Trophoblast cell (in vitro differentiated cells and primary cell): ENCODE measurements at places on chromosomes 1 and 21.
A peak's percentile ranks its signal among the peaks of the same experiment; 100 is the strongest.

DNA sequence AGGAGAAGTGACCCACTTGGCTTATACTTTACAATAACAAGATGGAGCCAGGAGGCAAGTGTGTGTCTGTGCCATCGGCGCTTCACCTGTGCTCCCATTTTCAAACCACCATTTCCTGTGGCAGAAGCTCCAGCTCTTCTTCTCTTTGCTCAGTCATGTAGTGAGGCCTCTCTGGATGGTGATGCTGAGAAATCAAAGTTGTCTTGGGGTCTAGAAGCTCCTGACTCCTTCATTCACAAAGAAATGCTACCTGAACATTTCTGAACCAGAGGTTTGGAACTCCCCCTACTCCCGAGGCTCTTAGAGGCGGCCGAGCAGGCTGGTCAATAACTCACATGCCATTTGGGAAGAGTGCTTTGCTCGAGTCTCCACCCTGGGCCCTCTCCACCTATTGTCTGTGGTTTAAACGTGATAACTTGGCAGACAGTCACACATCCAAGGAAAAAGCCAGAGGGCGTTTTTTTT, 18.0 kb downstream of the SLAMF1 start:
- no peaks in the 10 kb centered on the region for H3K36me3 ChIP-seq
- H3K4me1 ChIP-seq, result peaks cover 12% of the 10 kb centered on the region
- no peak overlapping the region for H3K4me3 ChIP-seq
- H3K27ac ChIP-seq, result peak overlapping the region; percentile 42

- DNase-seq, result no peak
- H3K27me3 ChIP-seq, result no peaks in the 10 kb centered on the region
- peaks cover 2% of the 10 kb centered on the region for H3K4me1 ChIP-seq
- no peak overlapping the region for H3K27ac ChIP-seq
Observed at GRCh38 chr1:67771749-67772148, 61.5 kb downstream of the GNG12 start.

DNA sequence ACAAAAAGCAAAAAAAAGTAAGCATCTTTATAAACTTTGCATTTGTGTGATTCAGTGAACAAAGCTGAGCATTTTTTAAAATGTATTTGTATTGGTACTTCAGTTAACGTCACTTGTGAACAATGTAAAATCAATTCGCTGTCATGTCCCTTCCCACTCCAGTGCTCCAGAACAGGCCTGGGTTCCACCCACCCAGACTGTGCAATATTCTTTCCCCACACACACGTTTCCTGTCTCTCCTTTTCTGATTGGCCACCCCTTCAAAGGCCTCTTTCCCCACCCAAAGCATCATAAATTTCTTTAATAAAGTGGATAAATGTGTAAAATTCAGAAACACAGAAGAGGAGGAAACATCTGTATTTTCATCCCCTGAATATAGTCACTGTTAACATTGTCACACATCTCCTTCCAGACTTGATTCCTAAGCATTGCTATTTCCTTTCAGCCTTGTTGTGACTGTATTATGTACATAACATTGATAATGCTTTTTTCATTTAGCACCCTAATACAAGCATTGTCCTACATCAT, 12.0 kb downstream of the CLEC20A start:
- H3K27me3 ChIP-seq, result no peaks in the 10 kb centered on the region
- H3K4me1 ChIP-seq, result no peaks in the 10 kb centered on the region
- H3K36me3 ChIP-seq, result peaks cover 5% of the 10 kb centered on the region
- no peak overlapping the region for H3K27ac ChIP-seq
- H3K4me3 ChIP-seq, result no peak overlapping the region

- no peak overlapping the region for H3K4me3 ChIP-seq
- DNase-seq, result no peak
- H3K27ac ChIP-seq, result peak overlapping the region; percentile 74
- H3K27me3 ChIP-seq, result no peaks in the 10 kb centered on the region
- H3K4me1 ChIP-seq, result no peaks in the 10 kb centered on the region
- no peaks in the 10 kb centered on the region for H3K36me3 ChIP-seq
Observed at GRCh38 chr1:193348091-193348768, 161.8 kb upstream of the B3GALT2 start.

- peak; percentile 70 for DNase-seq
- no peak overlapping the region for H3K4me3 ChIP-seq
- peaks cover 32% of the 10 kb centered on the region for H3K36me3 ChIP-seq
- H3K4me1 ChIP-seq, result peaks cover 64% of the 10 kb centered on the region
- H3K27me3 ChIP-seq, result no peaks in the 10 kb centered on the region
- H3K27ac ChIP-seq, result peak overlapping the region; percentile 99
Observed at GRCh38 chr1:109277434-109278204, 5.3 kb downstream of the PSRC1 start.

GRCh38 chr1:75129660-75129982, 4.6 kb upstream of the LHX8 start:
- no peaks in the 10 kb centered on the region for H3K4me1 ChIP-seq
- H3K36me3 ChIP-seq, result no peaks in the 10 kb centered on the region
- H3K27ac ChIP-seq, result no peak overlapping the region

GRCh38 chr1:34970220-34970735, 14.9 kb downstream of the TMEM35B start:
- H3K27me3 ChIP-seq, result no peaks in the 10 kb centered on the region
- no peak overlapping the region for H3K27ac ChIP-seq
- DNase-seq, result no peak
- H3K36me3 ChIP-seq, result no peaks in the 10 kb centered on the region

DNA sequence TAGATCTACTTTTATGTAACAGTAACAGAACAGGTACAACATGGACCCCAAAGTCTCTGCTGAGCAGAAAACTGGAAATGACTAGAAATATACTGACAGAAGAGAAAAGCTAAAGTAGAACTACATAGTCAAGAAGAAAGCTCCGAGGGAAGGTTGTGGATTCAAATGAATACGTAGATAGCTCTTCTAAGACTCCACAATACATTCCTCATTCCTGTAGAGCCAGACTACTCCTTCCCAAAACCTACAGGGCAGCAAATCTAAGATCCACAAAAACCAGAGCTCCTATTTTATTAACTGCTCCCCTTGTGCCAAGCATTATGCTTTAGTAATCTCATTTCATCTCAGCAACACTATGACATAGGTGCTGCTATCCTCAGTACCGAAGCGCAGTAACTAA, 35.2 kb downstream of the ARID4B start:
- no peaks in the 10 kb centered on the region for H3K27me3 ChIP-seq
- peaks cover 17% of the 10 kb centered on the region for H3K4me1 ChIP-seq
- H3K27ac ChIP-seq, result no peak overlapping the region
- no peaks in the 10 kb centered on the region for H3K36me3 ChIP-seq
- H3K4me3 ChIP-seq, result no peak overlapping the region

GRCh38 chr1:95119273-95119672, 2.1 kb downstream of the TLCD4 start:
- no peak for DNase-seq
- H3K36me3 ChIP-seq, result no peaks in the 10 kb centered on the region
- no peaks in the 10 kb centered on the region for H3K27me3 ChIP-seq
- no peak overlapping the region for H3K4me3 ChIP-seq
- H3K27ac ChIP-seq, result no peak overlapping the region

GRCh38 chr1:180585994-180586359, 27.2 kb downstream of the OVAAL start:
- peak overlapping the region; percentile 84 for H3K27ac ChIP-seq
- H3K4me1 ChIP-seq, result peaks cover 14% of the 10 kb centered on the region
- H3K4me3 ChIP-seq, result no peak overlapping the region
- no peaks in the 10 kb centered on the region for H3K27me3 ChIP-seq

GRCh38 chr1:187396226-187396625, 567.5 kb downstream of the PLA2G4A start:
- H3K27ac ChIP-seq, result no peak overlapping the region
- DNase-seq, result no peak
- H3K36me3 ChIP-seq, result no peaks in the 10 kb centered on the region
- H3K4me3 ChIP-seq, result no peak overlapping the region

- H3K27me3 ChIP-seq, result no peaks in the 10 kb centered on the region
- H3K27ac ChIP-seq, result peak overlapping the region; percentile 89
- H3K4me3 ChIP-seq, result peak overlapping the region; percentile 51
- no peaks in the 10 kb centered on the region for H3K36me3 ChIP-seq
Observed at GRCh38 chr1:31645274-31645568, 545 bp upstream of the PEF1 start.

- H3K27ac ChIP-seq, result no peak overlapping the region
- no peaks in the 10 kb centered on the region for H3K4me1 ChIP-seq
- no peaks in the 10 kb centered on the region for H3K27me3 ChIP-seq
- H3K4me3 ChIP-seq, result no peak overlapping the region
- DNase-seq, result no peak
Observed at GRCh38 chr1:189673217-189673616, 804.4 kb downstream of the BRINP3 start.

GRCh38 chr1:201399352-201400126, 415 bp upstream of the LAD1 start:
- H3K27ac ChIP-seq, result peak overlapping the region; percentile 6
- no peaks in the 10 kb centered on the region for H3K36me3 ChIP-seq
- H3K4me1 ChIP-seq, result peaks cover 31% of the 10 kb centered on the region
- peak overlapping the region; percentile 70 for H3K4me3 ChIP-seq

GRCh38 chr1:181390410-181391077, 92.8 kb upstream of the CACNA1E start:
- peak; percentile 35 for DNase-seq
- no peaks in the 10 kb centered on the region for H3K27me3 ChIP-seq
- no peak overlapping the region for H3K27ac ChIP-seq
- H3K4me1 ChIP-seq, result no peaks in the 10 kb centered on the region
- H3K36me3 ChIP-seq, result no peaks in the 10 kb centered on the region
- H3K4me3 ChIP-seq, result no peak overlapping the region

GRCh38 chr1:222165629-222166028, 382.3 kb downstream of the HHIPL2 start:
- no peak overlapping the region for H3K4me3 ChIP-seq
- H3K36me3 ChIP-seq, result no peaks in the 10 kb centered on the region
- no peaks in the 10 kb centered on the region for H3K4me1 ChIP-seq
- no peaks in the 10 kb centered on the region for H3K27me3 ChIP-seq

DNA sequence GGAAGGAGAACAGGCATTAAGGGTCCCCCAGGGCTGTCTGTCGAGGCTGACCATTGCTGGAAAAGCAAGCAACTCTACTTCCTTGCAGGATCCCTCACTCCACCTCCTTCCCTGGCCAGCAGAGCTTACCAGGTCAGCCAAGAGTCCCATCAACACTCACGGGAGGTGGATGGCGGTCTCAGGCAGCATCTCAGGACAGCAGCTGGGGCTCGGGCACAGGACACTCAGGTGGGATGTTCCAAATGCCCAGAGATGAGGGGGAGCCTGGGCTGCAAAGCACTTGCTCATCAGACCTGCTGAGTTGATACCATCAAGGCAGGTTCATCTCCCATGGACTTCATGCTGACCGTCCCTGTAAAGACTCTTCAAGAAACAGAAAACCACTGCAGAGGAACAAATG, 559.8 kb downstream of the NPHP4 start:
- no peak overlapping the region for H3K4me3 ChIP-seq
- no peak overlapping the region for H3K27ac ChIP-seq
- DNase-seq, result no peak
- no peaks in the 10 kb centered on the region for H3K36me3 ChIP-seq
- H3K27me3 ChIP-seq, result peaks cover 2% of the 10 kb centered on the region

DNA sequence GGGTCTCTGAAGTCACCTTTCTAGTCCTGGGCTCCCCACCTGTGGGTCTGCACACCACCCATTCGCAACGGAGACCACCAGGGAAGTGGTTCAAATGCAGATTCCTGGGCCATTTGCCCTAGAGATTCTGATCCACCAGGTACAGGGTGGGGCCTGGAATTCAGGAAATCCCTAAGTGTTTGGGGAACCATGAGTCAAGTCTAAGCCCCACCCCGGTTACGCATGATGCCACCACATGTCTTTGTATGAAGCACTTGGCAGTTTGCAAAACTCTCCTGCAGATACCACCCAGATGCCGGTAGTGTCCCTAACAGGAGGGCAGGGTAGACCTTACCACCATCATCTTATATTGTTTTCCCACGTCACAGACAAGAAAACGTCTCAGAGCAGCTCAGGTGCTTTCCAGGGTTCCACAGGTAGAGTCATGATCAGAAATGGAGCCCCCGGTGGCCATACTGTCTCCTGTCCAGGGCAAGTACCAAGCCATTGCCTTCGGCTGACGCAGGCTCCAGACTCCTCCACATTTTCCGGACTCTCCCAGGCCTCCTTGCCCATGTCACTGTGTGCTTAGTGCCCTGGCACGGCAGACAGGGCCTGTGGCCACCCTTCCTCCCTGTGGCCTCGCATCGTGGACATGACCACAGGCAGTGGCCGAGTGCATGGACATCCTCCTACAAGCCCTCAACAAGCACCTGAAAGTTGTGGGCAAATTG, 89.2 kb upstream of the TMEM51 start:
- H3K27ac ChIP-seq, result no peak overlapping the region
- peak overlapping the region; percentile 2 for H3K4me3 ChIP-seq
- H3K36me3 ChIP-seq, result peaks cover 44% of the 10 kb centered on the region

DNA sequence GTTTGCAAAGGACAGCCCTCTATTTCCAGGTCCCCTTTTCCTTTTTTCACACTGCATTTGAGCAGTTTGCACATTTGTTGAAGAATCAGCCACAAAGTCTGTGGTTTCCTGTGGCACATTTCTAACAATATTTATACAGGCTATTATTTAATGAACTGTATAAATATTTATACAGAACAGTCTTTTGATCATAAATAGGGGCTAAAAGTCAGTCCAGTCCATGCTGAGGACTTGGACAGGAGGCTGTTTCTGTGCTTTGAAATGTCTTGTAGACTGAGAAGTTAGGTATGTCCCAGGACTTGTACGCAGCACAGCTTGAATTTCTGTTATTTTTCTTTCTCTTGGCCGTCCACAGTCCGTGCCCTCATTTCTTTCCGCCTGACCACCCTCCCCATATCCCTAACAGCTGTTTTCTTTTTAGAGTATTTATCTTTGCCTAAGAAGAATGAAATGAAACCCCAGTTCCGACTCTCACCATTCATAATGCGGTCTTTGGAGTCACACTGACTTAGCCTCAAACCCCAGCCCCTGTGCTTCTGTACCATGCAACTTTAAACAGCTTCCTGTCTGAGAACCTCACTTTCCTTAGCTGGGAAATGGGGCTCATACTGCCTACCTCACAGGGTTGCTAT, 19.7 kb downstream of the FGGY start:
- peaks cover 2% of the 10 kb centered on the region for H3K4me1 ChIP-seq
- H3K36me3 ChIP-seq, result no peaks in the 10 kb centered on the region
- DNase-seq, result no peak
- H3K27ac ChIP-seq, result no peak overlapping the region
- no peaks in the 10 kb centered on the region for H3K27me3 ChIP-seq
- H3K4me3 ChIP-seq, result no peak overlapping the region

- peak overlapping the region; percentile 10 for H3K4me3 ChIP-seq
- H3K4me1 ChIP-seq, result peaks cover 22% of the 10 kb centered on the region
- no peaks in the 10 kb centered on the region for H3K36me3 ChIP-seq
- peak overlapping the region; percentile 30 for H3K27ac ChIP-seq
Observed at GRCh38 chr1:227886993-227887696, 60.6 kb downstream of the WNT9A start.
